ENCODE measurements at places on chromosomes 2 and 18. TPM values are rescaled to one million over a fixed set of nuclear protein-coding genes. Genes with fewer than 3 reads are reported as not detected.

DNA sequence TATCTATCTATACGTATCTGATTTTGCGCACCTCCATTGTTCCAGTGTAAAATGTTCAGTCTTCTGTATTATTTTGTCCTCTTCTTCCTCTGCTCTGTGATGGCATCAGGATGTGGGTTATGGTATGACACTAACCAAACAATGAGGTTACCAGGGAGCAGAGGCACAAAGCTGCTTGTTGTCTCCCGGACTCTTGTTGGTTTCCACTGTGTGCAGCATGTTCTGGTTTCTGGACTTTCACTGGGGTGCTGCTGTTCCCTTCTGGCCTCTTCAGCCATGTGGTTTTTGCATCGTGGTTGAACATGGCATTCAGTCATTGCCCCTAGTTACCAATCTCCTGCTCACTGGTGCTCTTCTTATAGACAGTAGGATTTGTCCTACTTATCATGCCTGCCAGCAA, 665.9 kb downstream of the CBLN2 start:
- DNase-seq = no peak

- DNase-seq = no peak
These were observed 38.7 kb upstream of the UXS1 start for GRCh38 chr2:106232638-106233349.

GRCh38 chr18:51278045-51278649, 80.7 kb upstream of the MEX3C start:
- DNase-seq = peak; percentile 75

DNA sequence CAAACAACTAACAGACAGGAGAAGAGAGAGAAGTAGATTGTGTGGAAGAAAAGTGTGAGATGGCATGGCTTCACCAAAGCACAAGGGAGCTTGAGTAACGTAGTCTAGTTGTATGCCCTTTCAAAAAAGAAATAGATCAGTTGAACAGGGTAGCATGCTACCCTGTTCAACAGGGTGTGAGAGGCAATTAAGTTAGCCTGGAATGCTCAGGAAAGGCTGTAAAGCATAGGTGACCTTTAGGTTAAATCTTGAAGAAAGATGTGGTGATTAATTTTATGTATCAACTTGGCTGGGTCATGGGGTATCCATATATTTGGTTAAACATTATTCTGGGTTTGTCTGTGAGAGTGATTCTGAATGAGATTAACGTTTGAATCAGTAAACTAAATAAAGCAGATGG, 61.8 kb upstream of the ZC3H15 start:
- DNase-seq = no peak

- no peak for DNase-seq
These were observed 150.8 kb downstream of the PXDN start for GRCh38 chr2:1593371-1594122.

- no peak for DNase-seq
These were observed 184.6 kb upstream of the OSR1 start for GRCh38 chr2:19542796-19543662.

- no peak for DNase-seq
These were observed 7.5 kb downstream of the REL start for GRCh38 chr2:60888853-60889252.

GRCh38 chr2:156653675-156654074, 217.5 kb downstream of the GPD2 start:
- DNase-seq = no peak

DNA sequence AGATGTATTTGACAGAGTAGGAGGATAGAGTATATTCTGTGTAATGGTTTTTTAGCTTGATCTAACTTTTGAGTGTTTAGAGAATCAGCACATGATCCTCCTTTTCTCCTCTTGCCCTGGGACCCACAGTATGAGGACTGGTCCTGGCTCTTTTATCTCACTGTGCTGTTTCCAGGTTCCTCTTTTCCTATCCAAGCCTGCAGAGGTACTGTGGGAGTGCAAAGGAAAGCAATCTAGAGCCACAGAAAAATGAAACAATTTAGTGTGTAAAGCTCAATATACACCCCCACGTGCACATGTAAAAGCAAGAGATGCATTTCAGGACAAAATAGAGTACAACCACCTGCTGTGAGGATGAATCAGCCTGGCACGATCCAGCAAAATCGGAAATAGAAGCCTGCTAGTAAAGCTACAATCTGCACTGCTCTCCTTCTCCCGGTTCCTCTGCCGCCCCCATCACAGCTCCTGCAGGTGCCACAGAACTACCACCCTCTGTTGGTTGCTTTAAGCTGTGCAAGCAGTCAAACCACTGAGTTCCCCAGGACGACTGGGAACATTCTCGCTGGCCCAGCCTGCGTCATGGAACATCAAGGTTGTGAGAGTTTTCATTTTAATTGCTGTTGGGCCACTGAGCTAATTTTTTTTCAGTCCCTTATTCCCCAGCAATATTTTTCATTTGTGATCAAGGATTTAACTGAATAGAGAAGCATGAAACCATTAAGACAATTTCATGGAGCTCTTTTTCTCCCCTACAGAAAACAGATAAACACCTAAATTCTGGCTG, 47.8 kb upstream of the MAPRE3 start:
- DNase-seq = peak; percentile 66

Gene CRYGC
- total RNA-seq = not detected

DNA sequence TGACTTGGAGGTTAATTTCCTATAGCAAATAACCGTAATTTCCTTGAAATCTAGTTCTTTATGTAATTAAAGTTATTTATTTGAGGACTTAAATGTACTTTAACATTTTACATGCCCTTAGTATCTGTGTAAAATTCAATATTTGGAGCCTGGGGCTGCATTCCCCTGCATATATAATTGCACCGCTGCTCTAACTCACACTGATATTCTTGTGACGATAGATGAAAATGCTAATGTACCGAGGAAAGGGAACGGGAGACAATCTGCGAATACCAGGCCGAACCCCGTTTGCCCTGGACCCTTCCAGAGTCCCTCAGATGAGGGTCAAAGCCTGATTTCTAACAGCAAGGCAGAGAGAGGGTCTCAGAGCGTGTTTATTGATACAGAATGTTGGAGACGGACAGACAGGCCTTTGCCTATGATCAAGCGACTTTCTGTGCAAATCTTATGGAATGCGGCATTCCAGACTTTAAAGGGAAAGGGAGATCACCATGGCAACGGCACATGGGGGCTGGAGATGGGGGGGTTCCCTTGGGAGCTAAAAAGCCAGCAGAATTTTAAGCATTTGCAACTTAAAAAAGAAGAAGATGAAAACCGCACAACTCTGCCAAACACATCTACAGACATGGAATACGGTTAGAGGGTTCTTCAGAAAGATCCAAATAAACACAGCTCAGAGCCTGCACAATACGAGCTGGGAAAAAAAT, 57.6 kb upstream of the TWIST2 start:
- DNase-seq = no peak

DNA sequence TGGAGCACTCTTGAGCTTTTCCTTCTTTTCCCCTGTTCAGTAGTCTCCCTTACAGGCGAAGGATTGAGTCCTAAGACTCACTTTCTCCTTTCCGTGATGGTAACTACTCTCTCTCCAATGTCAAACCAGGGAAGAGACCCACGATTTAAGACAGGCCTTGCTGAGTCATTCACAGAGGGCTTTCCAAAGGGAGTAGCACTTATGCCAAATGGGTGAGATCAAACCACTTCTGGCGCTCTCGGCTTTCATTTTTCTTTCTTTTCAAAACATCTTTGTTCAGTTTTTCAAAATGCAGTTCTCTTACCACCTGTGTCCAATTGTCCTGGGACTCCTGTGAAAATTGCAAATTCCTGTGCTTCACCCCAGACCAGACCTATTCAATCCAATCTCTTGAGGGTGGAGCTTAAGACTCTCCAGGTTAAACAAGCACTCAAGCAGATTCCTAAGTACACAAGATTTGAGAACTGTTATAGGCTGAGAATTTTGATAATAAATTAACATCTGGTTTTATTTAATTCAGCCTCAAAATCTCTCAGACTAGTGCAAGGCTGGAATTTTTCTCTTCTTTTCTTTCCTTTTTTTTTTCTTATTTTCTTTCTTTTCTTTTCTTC, 14.4 kb upstream of the MRPL19 start:
- DNase-seq = no peak

- no peak for DNase-seq
These were observed 255.6 kb upstream of the OSR1 start for GRCh38 chr2:19614066-19614465.

DNA sequence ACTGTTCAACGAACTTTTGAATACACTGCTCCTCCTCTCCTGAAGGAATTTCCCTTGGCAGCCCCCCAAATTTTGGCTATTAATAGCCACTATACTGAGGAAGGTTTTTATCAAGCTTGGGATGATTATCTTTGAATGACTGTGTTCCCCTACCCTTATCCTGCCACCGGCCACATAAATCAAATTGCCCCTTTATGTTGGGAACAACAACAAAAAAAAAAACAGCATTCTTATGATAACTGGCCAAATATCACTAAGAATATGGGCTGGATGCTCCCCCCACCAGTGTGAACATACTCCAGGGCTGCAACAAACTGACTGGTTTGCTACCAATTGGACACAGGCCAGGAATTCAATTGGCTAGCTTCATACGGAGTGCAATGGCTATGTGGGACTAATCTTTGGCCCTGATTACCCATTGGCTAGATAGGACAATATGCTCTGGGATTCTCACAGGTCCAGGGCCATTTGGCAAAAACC, 20.6 kb downstream of the DUSP11 start:
- DNase-seq = peak; percentile 18

Gene ABCG8
- not detected for total RNA-seq

All from body of pancreas (tissue), 4 donors.